Activated T-helper 9 cell treated with anti-CD3 and anti-CD28 coated beads, Interleukin-2, amount 50 U/mL, for 16 hours (primary cell): ENCODE measurements at places on chromosomes 11 and 22.
A peak's percentile ranks its signal among the peaks of the same experiment; 100 is the strongest.

GRCh38 chr11:60734279-60734678 is 9.8 kb downstream of the MS4A18 start:
- DNase-seq: no peak

GRCh38 chr22:50548040-50548920 is 2.6 kb downstream of the KLHDC7B start:
- peak; percentile 46 for DNase-seq

DNA sequence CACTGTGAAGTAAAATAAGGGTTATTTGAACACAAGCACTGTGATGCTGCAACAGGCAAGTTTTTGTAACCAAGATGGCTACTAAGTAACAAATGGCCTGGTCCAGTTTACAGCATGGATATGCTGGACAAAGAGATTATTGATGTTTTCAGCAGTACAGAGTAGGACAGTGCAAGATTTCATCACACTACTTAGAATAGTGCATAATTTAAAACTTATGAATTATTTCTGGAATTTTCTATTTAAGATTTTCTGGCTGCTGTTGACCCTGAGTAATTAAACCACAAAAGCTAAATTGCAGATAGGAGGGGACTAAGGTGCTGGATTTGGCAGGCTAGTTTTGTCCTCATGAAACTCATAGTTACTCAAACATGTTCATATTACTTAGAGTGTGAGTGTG is 33.1 kb downstream of the CEP295 start:
- DNase-seq: no peak

GRCh38 chr11:27213232-27213660 is 149.8 kb downstream of the CCDC34 start:
- DNase-seq: no peak

DNA sequence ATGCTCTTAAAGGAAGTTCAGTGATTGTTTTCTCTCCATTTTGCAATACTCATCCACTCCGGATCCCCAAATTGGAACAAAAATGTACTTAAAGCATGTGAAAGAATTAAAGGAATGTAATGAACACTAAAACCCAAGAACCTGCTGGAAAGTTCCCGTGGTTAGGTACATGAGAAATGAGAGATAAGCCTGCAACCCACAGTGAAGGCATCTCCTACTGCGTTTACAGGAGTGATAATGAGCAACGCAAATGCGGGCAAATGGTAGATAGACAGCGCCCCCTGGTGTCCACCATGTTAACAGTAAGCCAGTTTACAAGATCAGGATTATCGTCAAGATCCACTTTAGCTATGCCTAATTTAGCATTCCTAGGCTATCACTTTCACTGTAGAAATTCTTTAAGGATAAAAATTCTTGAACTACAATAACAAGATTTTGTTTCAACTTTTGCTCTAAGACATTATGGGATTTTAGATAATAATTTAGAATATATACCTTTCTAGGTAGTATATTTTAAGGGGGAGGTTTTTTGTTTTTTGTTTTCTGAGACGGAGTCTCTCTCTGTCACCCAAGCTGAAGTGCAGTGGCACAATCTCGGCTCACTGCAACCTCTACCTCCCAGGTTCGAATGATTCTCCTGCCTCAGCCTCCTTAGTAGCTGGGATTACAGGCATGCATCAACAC is 29.9 kb downstream of the ALG9 start:
- peak; percentile 75 for DNase-seq
